Natural killer cell treated with Interleukin-12 subunit alpha and Interleukin-12 subunit beta and Interleukin-15 and Interleukin-18, amount 100 ng/mL, for 72 hours (primary cell): ENCODE measurements at places on chromosomes 5 and 9. TPM values are rescaled to one million over a fixed set of nuclear protein-coding genes. Genes with fewer than 3 reads are reported as not detected.
A peak's percentile ranks its signal among the peaks of the same experiment; 100 is the strongest.

DNA sequence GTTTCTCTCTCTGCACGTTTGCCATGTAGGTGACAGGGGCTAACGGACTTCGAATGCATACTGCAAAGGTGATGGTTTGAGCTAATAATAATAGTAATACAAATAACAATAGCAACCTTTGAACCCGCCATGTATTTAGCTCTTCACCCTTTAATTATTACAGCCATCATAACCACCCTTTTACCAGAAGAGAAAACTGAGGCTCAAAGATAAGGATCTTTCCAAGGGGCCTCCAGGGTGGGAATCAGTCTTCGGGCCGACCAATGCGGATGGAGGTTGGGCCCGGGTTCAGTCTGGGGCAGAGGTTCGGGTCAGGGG lies 494 bp downstream of the CDKN2AIPNL start:
- H3K36me3 ChIP-seq = no peaks in the 10 kb centered on the region
- DNase-seq = no peak
- H3K4me1 ChIP-seq = peaks cover 24% of the 10 kb centered on the region
- no peaks in the 10 kb centered on the region for H3K27me3 ChIP-seq
- peak overlapping the region; percentile 82 for H3K27ac ChIP-seq

GRCh38 chr5:139747583-139748504 lies 47.8 kb upstream of the PSD2 start:
- peak overlapping the region; percentile 58 for H3K27ac ChIP-seq
- H3K4me1 ChIP-seq = peaks cover 31% of the 10 kb centered on the region
- peak; percentile 88 for DNase-seq
- peak overlapping the region; percentile 90 for H3K4me3 ChIP-seq

DNA sequence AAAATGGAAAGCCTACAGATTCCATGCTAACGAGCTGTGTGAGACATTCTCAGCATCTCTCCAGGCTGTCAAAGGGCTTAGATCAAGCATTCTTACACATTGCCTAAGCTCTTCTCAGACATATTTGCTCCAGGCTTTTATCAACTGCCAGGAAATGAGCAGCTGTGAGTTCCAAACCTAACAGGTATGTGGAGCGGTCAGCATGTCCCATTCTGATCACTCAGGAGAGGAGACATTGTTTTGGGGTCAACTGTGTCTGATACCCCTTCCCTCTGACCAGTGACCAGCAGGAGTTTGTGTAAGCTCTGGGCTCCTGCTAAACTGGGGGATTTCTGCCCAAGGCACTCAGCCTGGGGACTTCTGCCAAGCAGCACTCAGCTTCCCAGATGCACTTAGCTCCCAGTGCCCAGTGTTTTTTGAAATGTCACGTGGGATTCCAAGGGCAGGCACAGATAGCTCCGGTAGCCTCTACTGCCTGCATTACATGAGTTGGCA lies 229.1 kb downstream of the SEC61B start:
- no peak overlapping the region for H3K27ac ChIP-seq
- no peak overlapping the region for H3K4me3 ChIP-seq
- no peaks in the 10 kb centered on the region for H3K36me3 ChIP-seq
- peaks cover 32% of the 10 kb centered on the region for H3K27me3 ChIP-seq
- DNase-seq = no peak

- no peaks in the 10 kb centered on the region for H3K27me3 ChIP-seq
- no peak overlapping the region for H3K27ac ChIP-seq
- DNase-seq = no peak
- H3K36me3 ChIP-seq = peaks cover 16% of the 10 kb centered on the region
These were observed 97.2 kb downstream of the DOCK8 start for GRCh38 chr9:311841-312240.

- H3K4me3 ChIP-seq = peak overlapping the region; percentile 87
- peaks cover 25% of the 10 kb centered on the region for H3K36me3 ChIP-seq
- DNase-seq = no peak
- H3K4me1 ChIP-seq = peaks cover 54% of the 10 kb centered on the region
- H3K27ac ChIP-seq = peak overlapping the region; percentile 97
- peaks cover 3% of the 10 kb centered on the region for H3K27me3 ChIP-seq
These were observed 22.1 kb upstream of the KIF2A start for GRCh38 chr5:62283861-62284260.

GRCh38 chr9:87063871-87064270 lies 116.6 kb upstream of the GAS1 start:
- DNase-seq = no peak
- H3K27me3 ChIP-seq = peaks cover 54% of the 10 kb centered on the region
- H3K4me3 ChIP-seq = no peak overlapping the region
- H3K4me1 ChIP-seq = no peaks in the 10 kb centered on the region
- H3K27ac ChIP-seq = no peak overlapping the region

DNA sequence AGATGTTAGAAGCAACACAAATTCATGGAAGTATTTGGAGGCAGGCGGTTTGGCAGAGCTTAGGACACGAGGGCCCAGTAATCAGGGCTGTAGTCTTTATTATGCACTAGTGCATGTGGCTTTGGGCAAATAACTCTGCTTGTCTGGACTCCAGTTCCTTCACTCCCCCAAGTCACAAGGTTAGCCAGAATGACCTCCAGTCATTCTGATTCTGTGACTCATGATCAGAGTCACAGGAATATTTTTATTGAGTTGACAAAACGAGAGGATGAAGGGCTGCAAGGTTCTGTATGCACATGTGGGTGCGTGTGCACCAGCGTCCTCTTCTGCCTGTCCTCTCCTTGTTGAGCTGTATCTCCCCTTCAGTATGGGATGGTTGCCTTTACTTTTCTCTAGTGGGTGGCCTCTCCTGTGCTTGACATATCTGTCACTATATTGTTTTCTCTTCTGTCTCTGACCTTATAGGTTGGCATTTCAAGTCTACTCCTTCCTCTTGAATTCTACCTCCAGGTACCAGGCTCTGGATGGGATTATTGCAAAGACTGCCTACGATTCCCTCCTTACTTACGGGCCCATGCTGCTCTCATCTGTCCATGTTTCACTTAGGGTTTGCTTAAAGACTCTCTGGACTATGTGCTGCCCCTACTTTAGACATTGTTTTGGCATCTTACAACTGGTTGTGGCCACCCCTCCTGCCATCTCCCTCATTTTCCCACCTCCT lies 94.6 kb downstream of the KDM4C start:
- H3K36me3 ChIP-seq = peaks cover 7% of the 10 kb centered on the region
- H3K4me3 ChIP-seq = no peak overlapping the region
- no peaks in the 10 kb centered on the region for H3K27me3 ChIP-seq
- peaks cover 16% of the 10 kb centered on the region for H3K4me1 ChIP-seq
- no peak for DNase-seq
- no peak overlapping the region for H3K27ac ChIP-seq

- H3K4me1 ChIP-seq = no peaks in the 10 kb centered on the region
- H3K27me3 ChIP-seq = no peaks in the 10 kb centered on the region
- DNase-seq = no peak
- peaks cover 13% of the 10 kb centered on the region for H3K36me3 ChIP-seq
These were observed 324.8 kb downstream of the PRELID2 start for GRCh38 chr5:145510324-145510723.

DNA sequence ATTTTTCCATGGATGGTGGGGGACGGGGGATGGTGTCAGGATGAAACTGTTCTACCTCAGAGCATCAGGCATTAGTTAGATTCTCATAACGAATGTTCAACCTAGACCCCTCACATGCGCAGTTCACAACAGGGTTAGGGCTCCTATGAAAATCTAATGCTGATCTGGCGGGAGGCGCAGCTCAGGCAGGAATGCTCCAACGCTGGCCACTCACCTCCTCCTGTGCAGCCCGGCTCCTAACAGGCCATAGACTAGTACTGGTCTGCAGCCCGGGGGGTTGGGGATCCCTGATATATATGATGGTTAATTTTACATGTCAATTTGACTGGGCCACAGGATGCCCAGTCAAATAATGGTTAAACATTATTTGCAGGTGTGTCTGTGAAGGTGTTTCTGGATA lies 199.0 kb upstream of the NR4A3 start:
- no peaks in the 10 kb centered on the region for H3K36me3 ChIP-seq
- H3K27ac ChIP-seq = no peak overlapping the region
- no peak for DNase-seq
- H3K27me3 ChIP-seq = peaks cover 7% of the 10 kb centered on the region
- H3K4me3 ChIP-seq = no peak overlapping the region

DNA sequence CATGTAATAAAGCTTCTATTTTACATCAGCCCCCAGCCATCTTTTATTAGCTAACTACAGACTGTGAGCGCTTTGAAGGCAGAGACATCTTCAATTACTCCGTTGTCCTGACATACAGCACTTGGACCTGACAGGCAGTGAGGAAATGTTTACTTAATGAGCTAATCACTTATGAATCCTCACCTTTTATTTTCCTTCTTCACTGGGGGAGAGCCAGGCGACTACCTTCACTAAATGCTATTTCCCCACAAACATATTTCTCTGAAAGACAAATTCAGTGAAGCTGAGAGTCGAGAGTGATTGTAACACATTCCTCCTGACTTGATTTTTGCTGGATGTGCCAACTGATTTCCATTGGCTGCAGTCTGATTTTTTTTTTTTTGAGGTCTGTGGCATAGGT lies 192.1 kb upstream of the CLINT1 start:
- no peak for DNase-seq
- H3K4me1 ChIP-seq = no peaks in the 10 kb centered on the region
- no peak overlapping the region for H3K27ac ChIP-seq
- H3K4me3 ChIP-seq = no peak overlapping the region
- peaks cover 41% of the 10 kb centered on the region for H3K27me3 ChIP-seq
- H3K36me3 ChIP-seq = no peaks in the 10 kb centered on the region

- DNase-seq = no peak
- H3K27me3 ChIP-seq = peaks cover 17% of the 10 kb centered on the region
- H3K4me1 ChIP-seq = no peaks in the 10 kb centered on the region
These were observed 154.3 kb upstream of the PITX1 start for GRCh38 chr5:135188233-135188914.

DNA sequence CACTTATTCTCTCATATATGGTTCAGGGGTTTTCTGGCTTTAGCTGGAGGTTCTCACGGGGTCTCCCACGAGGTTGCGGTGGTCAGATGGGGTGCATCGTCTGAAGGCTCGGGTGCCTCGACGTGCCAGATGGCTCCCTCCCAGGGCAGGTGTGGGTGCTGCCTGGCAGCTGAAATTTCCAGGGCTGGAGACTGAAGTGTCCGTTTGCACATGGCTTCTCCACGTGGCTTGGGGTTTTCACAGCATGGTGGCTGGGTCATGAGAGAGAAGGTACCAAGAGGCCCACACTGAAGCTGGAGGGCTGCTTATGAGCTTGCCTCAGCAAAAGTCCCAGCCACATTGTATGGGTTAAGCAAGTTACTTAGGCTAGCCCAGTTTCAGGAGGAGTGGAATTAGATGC lies 218.6 kb downstream of the AGTPBP1 start:
- H3K4me3 ChIP-seq = peak overlapping the region; percentile 87
- no peaks in the 10 kb centered on the region for H3K36me3 ChIP-seq
- peak overlapping the region; percentile 80 for H3K27ac ChIP-seq

GRCh38 chr5:52878656-52879055 lies 90.9 kb downstream of the ITGA1 start:
- no peak overlapping the region for H3K4me3 ChIP-seq
- no peak for DNase-seq
- H3K27ac ChIP-seq = no peak overlapping the region
- H3K36me3 ChIP-seq = peaks cover 18% of the 10 kb centered on the region

DNA sequence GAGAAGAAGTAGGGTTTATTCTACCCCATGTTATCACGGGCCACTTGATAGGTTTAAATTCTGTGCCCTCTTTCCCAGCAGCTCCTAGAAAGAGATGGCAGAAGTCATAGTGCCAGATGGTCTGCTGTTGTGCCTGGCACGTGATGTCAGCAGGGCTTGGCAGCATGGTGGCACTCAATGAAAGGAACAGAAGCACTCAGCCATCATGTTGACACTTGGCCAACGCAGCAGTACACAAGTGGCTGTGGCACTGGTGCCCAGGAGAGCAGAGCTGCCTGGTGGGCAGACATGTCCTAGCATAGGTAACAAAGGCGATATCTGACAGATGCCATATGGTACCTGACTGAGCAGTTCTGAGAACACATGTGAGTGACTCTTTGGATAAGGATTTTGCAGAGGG lies 796.4 kb upstream of the ACO1 start:
- H3K4me3 ChIP-seq = no peak overlapping the region
- no peak for DNase-seq
- H3K27ac ChIP-seq = no peak overlapping the region

GRCh38 chr9:107982745-107983144 lies 493.2 kb upstream of the KLF4 start:
- H3K27ac ChIP-seq = no peak overlapping the region
- H3K36me3 ChIP-seq = no peaks in the 10 kb centered on the region
- H3K27me3 ChIP-seq = no peaks in the 10 kb centered on the region
- no peaks in the 10 kb centered on the region for H3K4me1 ChIP-seq
- no peak overlapping the region for H3K4me3 ChIP-seq

DNA sequence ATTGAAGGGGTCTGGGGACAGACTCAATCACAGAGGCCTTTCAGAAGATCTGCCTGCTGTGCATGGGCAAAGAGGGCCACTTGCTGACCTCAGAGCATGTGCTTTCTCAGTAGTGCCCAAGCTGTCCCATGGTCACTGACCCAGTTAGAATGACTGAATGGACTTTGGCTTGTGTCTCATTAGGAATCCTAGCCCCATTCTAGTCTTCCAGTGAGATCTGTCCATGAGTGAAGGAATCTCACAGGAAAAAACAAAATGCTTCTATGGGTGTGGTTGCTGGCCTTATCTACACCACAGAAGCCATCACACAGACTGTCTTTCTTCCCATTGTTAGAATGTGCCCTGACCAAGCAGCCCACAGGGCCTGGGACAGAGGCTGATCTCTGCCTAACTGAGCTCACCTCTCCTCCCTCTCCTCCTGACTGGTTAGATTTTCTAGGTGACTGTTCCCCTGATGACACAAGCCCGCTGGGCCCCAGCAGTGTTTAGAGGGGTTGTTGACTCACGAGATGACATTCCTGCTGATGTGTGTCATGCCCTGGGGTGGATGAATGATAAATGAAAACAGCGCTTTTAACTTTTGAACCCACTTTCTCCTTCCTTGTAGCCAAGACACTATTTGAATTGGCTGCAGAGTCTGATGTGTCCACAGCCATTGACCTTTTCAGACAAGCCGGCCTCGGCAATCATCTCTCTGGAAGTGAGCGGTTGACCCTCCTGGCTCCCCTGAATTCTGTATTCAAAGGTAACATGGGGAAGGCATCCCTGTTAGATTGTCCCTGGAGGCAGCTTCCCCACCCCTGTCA lies 24.8 kb downstream of the TGFBI start:
- no peak for DNase-seq
- H3K27me3 ChIP-seq = peaks cover 13% of the 10 kb centered on the region
- H3K36me3 ChIP-seq = no peaks in the 10 kb centered on the region
- H3K4me3 ChIP-seq = no peak overlapping the region
- no peaks in the 10 kb centered on the region for H3K4me1 ChIP-seq

GRCh38 chr5:169812786-169813185 lies 167.5 kb downstream of the INSYN2B start:
- peaks cover 24% of the 10 kb centered on the region for H3K4me1 ChIP-seq
- peaks cover 35% of the 10 kb centered on the region for H3K36me3 ChIP-seq
- no peaks in the 10 kb centered on the region for H3K27me3 ChIP-seq
- no peak overlapping the region for H3K4me3 ChIP-seq

- no peaks in the 10 kb centered on the region for H3K27me3 ChIP-seq
- H3K36me3 ChIP-seq = peaks cover 5% of the 10 kb centered on the region
- DNase-seq = no peak
- H3K4me3 ChIP-seq = no peak overlapping the region
- no peak overlapping the region for H3K27ac ChIP-seq
These were observed 2032.6 kb downstream of the MAT2B start for GRCh38 chr5:165538065-165538464.

GRCh38 chr9:90546200-90546599 lies 96.4 kb downstream of the DIRAS2 start:
- H3K4me1 ChIP-seq = no peaks in the 10 kb centered on the region
- H3K4me3 ChIP-seq = no peak overlapping the region
- H3K36me3 ChIP-seq = peaks cover 6% of the 10 kb centered on the region
- no peak overlapping the region for H3K27ac ChIP-seq

The PPP2CA gene
- 126 TPM for total RNA-seq

The HK3 gene
- total RNA-seq = 0.36 TPM

The PCDHB7 gene
- not detected for total RNA-seq

The PFDN1 gene
- 49.8 TPM for total RNA-seq

The RAD1 gene
- total RNA-seq = 24.3 TPM

The REXO4 gene
- 55.1 TPM for total RNA-seq
